ENCODE measurements at places on chromosomes 2 and 18.

- no peak for DNase-seq
Observed at GRCh38 chr2:105617631-105618350, 126.9 kb upstream of the NCK2 start.

DNA sequence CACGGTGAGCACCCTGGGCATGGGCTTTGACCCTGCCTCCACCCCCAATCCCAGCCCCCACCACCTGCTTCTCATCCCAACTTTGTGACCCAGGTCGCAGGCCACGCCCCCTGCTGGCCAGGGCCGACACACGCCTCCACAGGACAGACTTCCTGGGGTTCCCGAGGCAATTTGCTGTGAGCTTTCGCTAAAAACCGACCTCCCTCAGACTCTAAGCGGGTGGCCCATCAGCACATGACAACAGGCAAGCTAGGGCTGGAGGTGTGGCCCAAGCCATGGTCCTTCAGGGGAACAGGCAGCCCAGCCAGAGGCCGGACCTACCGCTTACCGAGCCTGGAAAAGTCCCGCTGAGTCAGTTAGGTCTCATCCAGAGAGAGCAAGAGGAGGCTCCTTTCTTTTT is 31.9 kb downstream of the C1QL2 start:
- peak; percentile 38 for DNase-seq

DNA sequence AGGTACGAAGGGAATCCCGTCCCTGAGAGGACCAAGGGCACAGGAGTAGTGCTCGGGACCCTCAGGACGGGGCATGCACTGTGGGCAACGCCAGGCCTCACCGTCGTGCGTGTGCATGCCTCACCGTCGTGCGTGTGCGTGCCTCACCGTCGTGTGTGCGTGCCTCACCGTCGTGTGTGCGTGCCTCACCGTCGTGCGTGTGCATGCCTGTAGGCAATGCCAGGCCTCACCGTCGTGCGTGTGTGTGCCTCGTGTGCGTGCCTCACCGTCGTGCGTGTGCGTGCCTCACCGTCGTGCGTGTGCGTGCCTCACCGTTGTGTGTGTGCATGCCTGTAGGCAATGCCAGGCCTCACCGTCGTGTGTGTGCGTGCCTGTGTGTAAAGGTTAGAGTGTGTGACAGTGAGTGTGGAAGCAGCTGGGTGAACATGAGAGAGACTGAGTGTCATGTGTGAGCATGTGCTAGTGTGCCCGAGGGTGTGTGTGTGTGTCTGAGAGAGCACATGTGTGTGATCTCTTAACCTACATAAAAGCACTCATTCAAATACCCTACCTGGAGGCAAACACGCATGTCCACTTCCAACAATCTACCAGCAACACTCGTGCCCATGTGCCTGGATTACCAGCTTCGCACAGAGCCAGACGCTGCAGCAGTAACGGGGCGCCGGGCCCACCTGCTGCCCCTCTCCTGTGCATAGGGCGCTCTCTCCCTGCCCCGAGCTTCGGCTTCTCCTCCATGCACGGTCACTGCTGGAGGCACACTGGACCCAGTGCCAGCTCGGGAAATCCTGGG is 36.3 kb downstream of the ZNF516 start:
- DNase-seq = no peak

- no peak for DNase-seq
Observed at GRCh38 chr2:209523867-209524266, 100.0 kb downstream of the MAP2 start.

DNA sequence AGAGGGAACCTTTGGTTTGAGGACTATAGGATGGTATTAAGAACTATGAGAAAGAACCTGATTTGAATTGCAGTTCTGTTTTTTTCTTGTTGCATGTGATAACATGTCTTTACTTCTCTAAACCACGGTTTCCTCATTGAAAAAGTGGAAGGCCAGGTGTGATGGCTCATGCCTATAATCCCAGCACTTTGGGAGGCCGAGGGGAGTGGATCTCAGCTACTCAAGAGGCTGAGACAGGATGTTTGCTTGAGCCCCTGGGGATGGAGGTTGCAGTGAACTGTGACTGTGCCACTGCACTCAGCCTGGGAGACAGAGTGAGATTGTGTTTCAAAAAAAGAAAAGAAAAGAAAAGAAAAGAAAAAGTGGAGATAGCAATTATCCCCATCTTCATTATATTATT is 32.3 kb downstream of the SCN9A start:
- DNase-seq = no peak

- DNase-seq = no peak
Observed at GRCh38 chr18:67583621-67584020, 67.1 kb upstream of the DSEL start.

- no peak for DNase-seq
Observed at GRCh38 chr2:152622219-152622618, 95.0 kb downstream of the PRPF40A start.

- DNase-seq = no peak
Observed at GRCh38 chr2:43950383-43951008, 45.3 kb downstream of the LRPPRC start.

GRCh38 chr2:135762022-135762421 is 20.4 kb downstream of the UBXN4 start:
- no peak for DNase-seq

GRCh38 chr18:8328126-8328525 is 281.1 kb upstream of the RAB12 start:
- no peak for DNase-seq

DNA sequence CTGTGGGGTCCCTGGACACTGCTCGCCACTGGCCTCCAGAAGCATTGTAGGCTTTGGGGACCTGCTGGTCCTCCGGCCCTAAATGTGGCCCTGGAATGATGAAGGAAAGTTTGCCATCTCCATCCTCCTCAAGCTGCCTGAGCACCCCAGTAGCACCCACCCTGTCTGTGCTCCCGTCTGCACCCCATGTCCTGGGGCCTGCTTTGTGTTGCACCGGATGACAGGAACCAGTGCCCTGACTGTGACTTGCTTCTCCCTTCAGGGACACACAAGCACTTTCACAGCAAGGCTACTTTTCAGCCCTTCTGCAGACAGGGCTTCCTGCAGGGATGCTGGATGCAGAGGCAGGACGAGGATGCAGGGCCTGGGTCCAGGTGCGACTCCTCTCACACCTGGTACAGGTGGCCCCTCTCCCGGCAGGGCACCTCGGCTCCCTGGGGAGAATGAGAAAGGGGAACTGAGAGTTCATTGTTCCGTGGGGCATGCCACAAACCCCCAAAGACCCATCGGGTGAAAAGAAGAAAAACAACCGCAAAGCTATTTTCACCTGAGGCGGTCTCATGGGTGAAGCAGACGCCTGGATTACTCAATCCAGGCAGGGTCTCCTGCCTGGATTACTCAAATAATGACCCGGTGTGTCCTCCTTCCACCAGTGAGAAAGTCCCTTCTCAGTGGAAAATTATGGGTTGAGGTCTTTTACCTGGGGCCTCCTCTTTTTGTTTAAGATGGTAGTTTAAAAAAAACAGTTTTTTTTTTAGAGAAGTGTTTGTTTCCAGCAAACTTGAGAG is 74.9 kb downstream of the LONRF2 start:
- peak; percentile 80 for DNase-seq

- no peak for DNase-seq
Observed at GRCh38 chr2:238744951-238745350, 102.9 kb upstream of the TWIST2 start.

- DNase-seq = no peak
Observed at GRCh38 chr2:101461381-101461780, 13.5 kb downstream of the RFX8 start.

DNA sequence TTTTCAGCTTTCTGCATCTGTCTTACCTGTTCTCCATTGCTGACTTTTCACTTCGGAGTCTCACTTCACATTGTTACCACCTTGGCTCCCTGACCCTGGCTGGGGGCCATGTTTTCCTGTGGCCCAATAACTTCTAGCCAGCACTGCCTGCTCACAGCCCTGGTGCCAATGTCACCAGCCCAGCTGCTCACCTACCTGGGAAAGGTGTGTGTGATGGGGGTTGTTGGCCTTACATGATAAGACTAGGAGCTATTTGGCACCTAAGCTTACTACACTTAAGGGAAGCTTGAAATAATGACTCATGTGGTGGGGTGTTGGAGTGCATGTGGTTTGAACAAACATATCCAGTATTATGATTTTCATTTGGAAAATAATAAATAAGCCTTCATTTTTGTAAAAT is 37.5 kb upstream of the PGAP1 start:
- DNase-seq = no peak

GRCh38 chr2:227507963-227508362 is 36.0 kb downstream of the AGFG1 start:
- no peak for DNase-seq

DNA sequence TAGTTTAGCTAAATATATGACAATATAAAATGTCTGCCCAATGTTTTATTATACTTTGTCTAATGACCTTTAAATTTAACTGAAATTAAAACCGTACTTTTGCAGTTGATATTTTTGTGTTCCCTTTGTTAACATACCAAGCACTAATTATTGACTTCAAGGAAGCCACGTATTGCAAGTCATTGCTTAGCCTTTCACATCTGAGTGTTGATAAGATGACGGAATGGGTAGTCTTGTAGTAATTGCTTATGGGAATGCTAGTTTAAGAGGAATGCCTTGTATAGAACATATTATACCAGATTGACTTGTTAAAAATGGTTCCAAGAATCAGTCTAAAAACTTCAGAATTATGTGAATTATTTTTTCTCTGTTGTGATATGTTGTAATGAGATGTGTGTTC is 14.0 kb upstream of the ELAC1 start:
- DNase-seq = no peak

GRCh38 chr2:113278742-113279139 is at the start of gene PAX8:
Gene PAX8, minus strand, starts transcription at chr2:113278921. Its CDS starts 527 bp downstream, at chr2:113278394.
- DNase-seq = no peak

DNA sequence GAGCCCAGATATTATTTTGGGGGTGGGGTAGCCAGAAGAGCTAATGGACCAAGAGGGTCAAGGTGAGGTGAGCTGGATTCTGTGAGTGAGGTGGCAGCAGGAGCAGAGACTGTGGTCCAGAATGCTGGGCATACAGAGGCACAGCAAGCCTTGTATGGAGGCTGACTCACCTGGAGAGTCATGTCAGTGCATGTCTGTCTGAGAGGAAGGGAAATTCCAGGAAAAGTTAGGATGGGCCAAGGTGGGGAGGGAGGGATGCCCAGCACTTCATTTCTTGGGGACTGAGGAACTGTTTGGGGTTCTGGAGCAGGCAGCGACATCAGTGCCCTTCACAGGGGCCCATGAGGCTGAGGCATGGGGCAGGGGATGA is 21.1 kb downstream of the PER2 start:
- no peak for DNase-seq

GRCh38 chr2:168998609-168999211 is 32.4 kb downstream of the ABCB11 start:
- DNase-seq = no peak

DNA sequence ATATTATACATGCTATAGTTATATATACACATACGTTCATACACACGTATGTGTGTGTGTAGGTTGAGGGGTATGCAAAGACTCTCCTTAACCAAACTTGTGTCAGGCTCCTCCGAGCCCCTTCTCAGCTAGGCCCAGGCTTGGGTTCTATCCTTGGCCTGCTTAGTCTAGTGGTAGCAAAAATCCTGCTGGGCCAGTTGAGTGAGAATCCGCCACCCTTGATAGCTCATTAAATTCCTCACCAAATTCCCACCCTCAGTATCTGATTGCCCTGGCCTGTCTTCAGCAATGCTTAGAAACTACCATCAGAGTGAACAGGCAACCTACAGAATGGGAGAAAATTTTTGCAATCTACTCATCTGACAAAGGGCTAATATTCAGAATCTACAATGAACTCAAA is 126.5 kb downstream of the TSN start:
- DNase-seq = no peak

GRCh38 chr2:224222291-224222690 is 179.6 kb downstream of the FAM124B start:
- no peak for DNase-seq

DNA sequence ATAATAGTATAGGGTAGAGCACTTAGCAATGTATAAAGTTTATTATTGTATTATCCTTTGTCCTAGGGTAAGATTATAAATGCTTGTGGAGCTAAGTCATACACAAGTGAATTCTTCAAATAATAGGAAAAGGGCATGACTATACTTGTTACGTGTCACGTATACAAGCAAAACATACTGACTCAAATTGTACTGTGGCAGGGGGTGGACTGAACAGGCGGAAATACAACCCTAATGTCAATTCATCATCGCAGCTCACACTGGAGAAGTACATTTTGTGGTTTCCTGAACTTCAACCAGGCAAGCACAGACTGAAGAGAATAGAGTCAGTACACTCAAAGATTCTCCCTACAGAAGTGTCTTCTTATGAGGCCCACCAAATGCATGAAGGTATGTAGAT is 201.0 kb downstream of the MBD2 start:
- DNase-seq = no peak

- DNase-seq = no peak
Observed at GRCh38 chr2:136572335-136572734, 193.0 kb upstream of the THSD7B start.

GRCh38 chr2:150595803-150596470 is 108.5 kb upstream of the RND3 start:
- no peak for DNase-seq

GRCh38 chr18:23671564-23671963 is 8.9 kb upstream of the ANKRD29 start:
- DNase-seq = no peak

- DNase-seq = no peak
Observed at GRCh38 chr2:221635949-221636348, 63.8 kb upstream of the EPHA4 start.

GRCh38 chr18:58054041-58054781 is 10.2 kb downstream of the NEDD4L start:
- DNase-seq = no peak

- DNase-seq = no peak
Observed at GRCh38 chr2:55437515-55438390, 18.1 kb upstream of the CCDC88A start.

DNA sequence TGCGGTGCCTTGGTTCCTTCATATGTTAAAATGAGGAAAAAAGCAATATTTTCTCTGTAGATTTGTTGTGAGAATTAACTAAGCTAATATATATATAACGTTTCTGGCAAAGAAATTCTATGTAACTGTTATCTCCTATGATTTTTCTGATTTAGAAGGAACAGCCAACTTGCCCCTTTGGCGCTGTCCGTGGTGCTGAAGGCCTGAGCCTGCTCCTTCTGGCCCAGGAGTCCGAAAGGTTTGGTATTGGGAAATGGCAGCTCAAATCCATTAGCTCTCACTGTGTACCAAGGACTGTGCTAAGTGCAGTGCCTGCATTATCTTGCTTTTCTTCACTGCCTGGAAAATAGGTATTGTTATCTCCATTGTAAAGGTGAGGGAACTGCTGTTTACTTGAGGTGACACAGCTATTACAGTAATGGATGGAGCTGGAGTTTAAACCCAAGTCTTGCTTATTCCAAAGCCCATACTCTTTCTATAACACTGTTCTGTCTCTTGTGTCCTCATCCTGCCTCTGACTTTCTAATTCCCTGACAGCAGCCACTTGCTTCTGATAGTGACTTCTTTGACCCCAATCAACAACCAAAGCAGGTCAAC is 52.2 kb downstream of the C1QL2 start:
- DNase-seq = no peak

DNA sequence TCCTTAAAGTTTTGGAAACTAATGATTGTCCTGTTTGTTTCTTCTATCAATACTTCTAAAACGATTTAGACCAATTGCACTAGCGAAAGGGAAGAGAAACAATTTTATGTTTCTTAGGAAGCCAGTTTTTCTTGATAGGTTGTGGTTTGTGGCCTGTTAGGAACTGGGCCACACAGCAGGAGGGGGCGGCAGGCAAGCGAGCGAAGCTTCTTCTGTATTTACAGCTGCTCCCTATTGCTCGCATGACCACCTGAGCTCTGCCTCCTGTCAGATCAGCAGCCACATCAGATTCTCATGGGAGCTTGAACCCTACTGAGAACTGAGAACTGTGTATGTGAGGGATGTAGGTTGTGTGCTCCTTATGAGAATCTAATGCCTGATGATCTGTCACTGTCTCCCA is 201.5 kb upstream of the PXDN start:
- no peak for DNase-seq

- DNase-seq = no peak
Observed at GRCh38 chr2:120204022-120204405, 19.2 kb downstream of the TMEM185B start.

Data from CD4-positive, alpha-beta T cell treated with Interleukin-15 for 1 hour (primary cell).